MG63 (cell line): ENCODE measurements at places on chromosomes 1 and 21.

- no peak for DNase-seq
Measured at GRCh38 chr1:219086956-219087469, 86.7 kb upstream of the LYPLAL1 start.

DNA sequence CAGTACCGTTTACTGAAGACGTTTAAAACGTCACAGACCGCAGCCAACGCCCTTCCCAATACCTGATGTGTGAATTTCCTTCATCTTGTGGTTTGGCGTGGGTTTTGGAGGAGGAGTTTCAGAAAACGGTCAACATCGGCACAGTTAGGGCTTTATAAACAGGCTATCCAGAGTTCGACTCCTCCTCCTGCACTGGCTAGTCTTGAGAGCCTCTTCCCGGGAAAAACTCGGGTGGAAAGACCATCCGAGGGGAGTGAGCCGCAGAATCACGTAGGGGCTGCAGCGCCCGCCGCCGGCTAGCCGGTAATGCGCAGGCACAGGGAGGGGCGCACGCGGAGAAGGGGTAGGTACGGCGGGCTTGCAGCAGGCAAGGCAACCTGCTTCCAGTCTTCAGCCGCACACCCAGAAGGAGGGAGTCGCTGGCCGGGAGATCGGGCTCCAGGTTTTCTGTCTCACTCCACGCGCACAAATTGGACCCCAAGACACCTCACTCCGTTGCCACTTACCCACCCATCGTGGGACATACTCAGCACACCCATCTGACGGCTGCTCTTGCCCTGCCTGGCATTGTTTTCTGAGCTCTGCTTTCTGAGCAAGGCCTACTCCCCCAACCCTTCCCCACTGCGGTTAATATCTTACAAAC, 25.4 kb downstream of the SLC19A2 start:
- peak; percentile 32 for DNase-seq

DNA sequence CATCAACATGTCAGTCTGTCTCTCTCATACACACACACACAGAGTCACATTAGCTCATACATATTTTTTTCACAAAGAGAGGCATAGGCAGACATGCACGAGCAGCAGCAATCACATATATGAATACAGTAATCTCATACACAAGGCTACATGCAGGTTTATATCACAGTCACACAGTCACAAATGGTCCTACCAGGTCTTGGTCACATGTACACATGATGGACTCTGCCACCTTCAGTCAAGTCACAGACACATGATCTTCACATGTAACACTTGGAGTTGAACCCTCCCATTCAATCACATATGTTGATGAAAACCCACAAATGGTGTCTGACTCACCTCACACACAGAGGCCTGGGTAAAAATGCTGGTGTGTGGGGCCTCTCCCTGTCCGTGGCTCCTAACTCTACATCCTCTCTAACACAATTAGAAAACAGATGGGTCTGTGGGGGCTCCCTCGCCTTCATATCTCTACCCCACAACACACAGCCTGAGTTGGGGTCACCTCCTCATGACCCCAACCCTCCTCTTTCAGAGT, 27.9 kb downstream of the RIMS3 start:
- no peak for DNase-seq

GRCh38 chr1:154999571-155000410, 2.8 kb upstream of the ZBTB7B start:
- peak; percentile 40 for DNase-seq

DNA sequence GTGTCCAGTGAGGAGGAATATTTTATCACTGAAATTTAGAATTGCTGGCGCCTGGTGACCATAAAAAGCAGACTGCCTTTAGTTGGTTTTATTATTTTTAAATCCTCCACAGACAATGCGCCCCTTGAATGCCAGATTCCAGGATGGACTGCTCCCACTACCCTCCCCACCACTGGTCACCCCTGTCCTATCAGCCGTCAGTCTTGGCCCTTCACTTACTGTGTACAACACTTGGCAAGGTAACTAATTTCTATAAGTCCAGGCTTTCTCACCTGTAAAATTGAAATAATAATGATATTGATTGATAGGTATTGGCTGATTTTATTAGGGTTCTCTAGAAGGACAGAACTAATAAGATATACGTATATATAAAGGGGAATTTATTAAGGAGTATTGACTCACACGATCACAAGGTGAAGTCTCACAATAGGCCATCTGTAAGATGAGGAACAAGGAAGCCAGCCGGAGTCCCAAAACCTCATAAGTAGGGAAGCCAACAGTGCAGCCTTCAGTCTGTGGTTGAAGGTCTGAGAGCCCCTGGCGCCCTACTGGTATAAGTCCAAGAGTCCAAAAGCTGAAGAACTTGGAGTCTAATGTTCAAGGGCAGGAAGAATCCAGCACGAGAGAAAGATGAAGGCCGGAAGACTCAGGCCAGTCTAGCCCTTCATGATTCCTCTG, 17.8 kb downstream of the RHEX start:
- no peak for DNase-seq

- peak; percentile 50 for DNase-seq
Measured at GRCh38 chr1:183198463-183198862, 12.4 kb downstream of the LAMC2 start.
